ENCODE measurements at places on chromosomes 12 and 14. TPM values are rescaled to one million over a fixed set of nuclear protein-coding genes. Genes with fewer than 3 reads are reported as not detected.

- H3K36me3 ChIP-seq = no peaks in the 10 kb centered on the region
- no peaks in the 10 kb centered on the region for H3K4me1 ChIP-seq
- H3K27ac ChIP-seq = no peak overlapping the region
- no peak for DNase-seq
- no peak overlapping the region for H3K4me3 ChIP-seq
Measured at GRCh38 chr12:58249610-58250009, 308.2 kb downstream of the ATP23 start.

DNA sequence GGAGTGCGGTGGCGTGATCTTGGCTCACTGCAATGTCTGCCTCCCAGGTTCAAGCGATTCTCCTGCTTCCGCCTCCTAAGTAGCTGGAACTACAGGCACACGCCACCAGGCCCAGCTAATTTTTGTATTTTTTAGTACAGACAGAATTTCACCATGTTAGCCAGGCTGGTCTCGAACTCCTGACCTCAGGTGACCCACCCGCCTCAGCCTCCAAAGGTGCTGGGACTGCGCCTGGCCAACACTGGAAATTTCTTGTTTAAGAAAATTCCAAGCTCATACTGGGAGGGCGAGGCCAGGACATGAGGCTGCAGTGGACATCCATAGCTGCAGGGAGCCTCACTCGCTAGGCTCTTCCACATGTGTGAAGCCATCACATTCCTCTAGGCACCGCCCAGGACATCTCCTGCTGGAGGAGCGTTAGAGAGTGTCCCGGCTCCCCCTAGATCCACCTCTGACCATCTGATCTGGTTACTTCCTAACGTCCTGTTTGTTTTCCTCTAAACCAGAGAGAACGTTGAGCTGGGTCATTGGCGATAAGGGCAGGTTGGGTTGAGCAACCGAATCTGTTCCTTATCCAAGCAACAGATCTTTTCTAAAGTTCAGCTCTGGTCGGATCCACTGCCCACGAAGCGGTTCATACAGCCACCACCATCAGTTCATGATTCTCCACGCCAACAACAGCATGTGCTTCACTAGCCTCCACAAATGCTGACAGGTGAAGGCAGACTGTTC lies 108.2 kb upstream of the MED13L start:
- no peaks in the 10 kb centered on the region for H3K4me1 ChIP-seq
- no peaks in the 10 kb centered on the region for H3K36me3 ChIP-seq
- DNase-seq = no peak
- no peak overlapping the region for H3K27ac ChIP-seq

Gene GZMH
- 35.7 TPM for total RNA-seq

GRCh38 chr14:63472986-63473788 lies 70.0 kb downstream of the PPP2R5E start:
- peaks cover 3% of the 10 kb centered on the region for H3K36me3 ChIP-seq
- H3K27me3 ChIP-seq = no peaks in the 10 kb centered on the region
- no peak for DNase-seq
- H3K27ac ChIP-seq = no peak overlapping the region
- H3K4me1 ChIP-seq = peaks cover 50% of the 10 kb centered on the region

GRCh38 chr12:6644903-6645302 lies 2.3 kb downstream of the ACRBP start:
- no peak for DNase-seq
- peaks cover 10% of the 10 kb centered on the region for H3K27me3 ChIP-seq
- H3K4me1 ChIP-seq = peaks cover 14% of the 10 kb centered on the region
- no peak overlapping the region for H3K27ac ChIP-seq
- H3K4me3 ChIP-seq = no peak overlapping the region

DNA sequence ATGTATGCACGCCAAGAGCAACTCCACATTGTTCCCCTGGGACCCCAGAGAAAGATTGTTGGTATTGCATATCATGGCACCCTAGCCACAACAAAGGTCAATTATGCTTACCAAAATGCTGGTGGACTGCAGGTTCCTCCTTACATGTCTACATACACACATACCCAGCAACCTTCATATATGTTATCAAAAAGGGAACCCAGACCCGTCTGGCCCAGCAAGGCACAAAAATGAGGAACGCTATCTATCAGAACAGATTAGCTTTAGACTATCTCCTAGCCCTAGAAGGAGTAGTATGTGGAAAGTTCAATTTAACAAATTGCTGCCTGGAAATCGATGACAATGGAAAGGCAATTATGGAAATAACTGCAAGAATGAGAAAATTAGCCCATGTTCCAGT lies 61.5 kb downstream of the DHRS2 start:
- H3K36me3 ChIP-seq = no peaks in the 10 kb centered on the region
- peaks cover 14% of the 10 kb centered on the region for H3K27me3 ChIP-seq
- H3K4me3 ChIP-seq = no peak overlapping the region
- no peak for DNase-seq
- no peak overlapping the region for H3K27ac ChIP-seq
- no peaks in the 10 kb centered on the region for H3K4me1 ChIP-seq

DNA sequence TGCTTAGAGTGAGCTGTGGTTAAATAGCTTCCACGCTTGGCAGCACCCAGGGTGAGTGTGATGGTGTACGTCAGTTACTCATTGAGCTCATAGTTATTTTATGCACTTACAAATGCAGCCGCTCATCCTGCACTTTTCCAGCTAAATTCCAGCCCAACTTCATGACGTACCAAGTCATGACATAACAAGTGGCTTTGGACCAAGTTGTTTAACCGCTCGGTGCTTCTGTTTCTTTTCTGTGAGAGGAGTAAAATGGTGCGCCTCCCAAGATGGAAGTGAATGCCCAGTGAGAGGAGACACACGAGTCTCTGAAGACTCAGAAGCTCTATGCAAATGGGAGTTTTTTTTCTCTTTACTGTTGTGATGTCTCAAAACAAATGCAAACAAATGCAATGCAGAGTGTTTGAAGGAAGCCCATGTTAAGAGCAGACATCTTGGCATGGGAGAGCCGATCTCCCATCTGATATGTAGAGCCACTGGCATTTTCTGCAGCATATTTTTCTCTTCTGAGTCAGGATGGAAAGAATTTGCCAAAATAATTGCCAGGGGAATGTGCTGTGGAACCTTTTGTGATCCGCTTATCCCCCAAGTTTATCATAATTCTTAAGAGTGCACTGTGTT lies 72.2 kb downstream of the FBXW8 start:
- no peak overlapping the region for H3K4me3 ChIP-seq
- no peaks in the 10 kb centered on the region for H3K27me3 ChIP-seq
- H3K36me3 ChIP-seq = peaks cover 4% of the 10 kb centered on the region
- peaks cover 19% of the 10 kb centered on the region for H3K4me1 ChIP-seq
- no peak for DNase-seq
- no peak overlapping the region for H3K27ac ChIP-seq

DNA sequence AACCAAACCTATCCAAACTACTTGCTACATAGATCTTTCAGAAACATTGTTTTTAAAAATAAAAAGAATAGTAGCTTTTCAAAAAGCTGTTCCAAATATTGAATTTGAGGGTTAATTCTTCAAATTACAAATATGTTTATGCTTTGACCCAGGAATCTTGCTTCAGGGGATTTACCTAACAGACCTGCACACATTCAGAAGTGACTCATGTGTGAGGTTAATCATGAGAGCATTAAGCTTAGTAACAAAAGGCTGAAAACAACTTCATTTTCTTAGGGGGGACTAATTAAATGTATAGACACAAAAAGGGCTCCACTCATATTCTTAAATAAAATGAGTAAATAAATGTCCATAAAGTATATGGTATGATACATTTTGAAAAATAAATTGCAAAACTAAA lies 672.4 kb upstream of the FLRT2 start:
- no peaks in the 10 kb centered on the region for H3K4me1 ChIP-seq
- no peaks in the 10 kb centered on the region for H3K27me3 ChIP-seq
- H3K36me3 ChIP-seq = no peaks in the 10 kb centered on the region
- DNase-seq = no peak
- no peak overlapping the region for H3K27ac ChIP-seq

- H3K4me1 ChIP-seq = peaks cover 39% of the 10 kb centered on the region
- H3K27me3 ChIP-seq = peaks cover 5% of the 10 kb centered on the region
- peaks cover 5% of the 10 kb centered on the region for H3K36me3 ChIP-seq
- no peak overlapping the region for H3K4me3 ChIP-seq
Measured at GRCh38 chr14:61582815-61583214, 112.5 kb upstream of the HIF1A start.

Gene CAPS2
- 1.1 TPM for total RNA-seq

- H3K36me3 ChIP-seq = peaks cover 20% of the 10 kb centered on the region
- H3K27me3 ChIP-seq = peaks cover 10% of the 10 kb centered on the region
Measured at GRCh38 chr14:80958226-80958625, 2.8 kb downstream of the TSHR start.

Gene LTB4R2
- 8.9 TPM for total RNA-seq

Gene SSTR1
- not detected for total RNA-seq
